ENCODE measurements at places on chromosomes 12 and 14. TPM values are rescaled to one million over a fixed set of nuclear protein-coding genes. Genes with fewer than 3 reads are reported as not detected.

DNA sequence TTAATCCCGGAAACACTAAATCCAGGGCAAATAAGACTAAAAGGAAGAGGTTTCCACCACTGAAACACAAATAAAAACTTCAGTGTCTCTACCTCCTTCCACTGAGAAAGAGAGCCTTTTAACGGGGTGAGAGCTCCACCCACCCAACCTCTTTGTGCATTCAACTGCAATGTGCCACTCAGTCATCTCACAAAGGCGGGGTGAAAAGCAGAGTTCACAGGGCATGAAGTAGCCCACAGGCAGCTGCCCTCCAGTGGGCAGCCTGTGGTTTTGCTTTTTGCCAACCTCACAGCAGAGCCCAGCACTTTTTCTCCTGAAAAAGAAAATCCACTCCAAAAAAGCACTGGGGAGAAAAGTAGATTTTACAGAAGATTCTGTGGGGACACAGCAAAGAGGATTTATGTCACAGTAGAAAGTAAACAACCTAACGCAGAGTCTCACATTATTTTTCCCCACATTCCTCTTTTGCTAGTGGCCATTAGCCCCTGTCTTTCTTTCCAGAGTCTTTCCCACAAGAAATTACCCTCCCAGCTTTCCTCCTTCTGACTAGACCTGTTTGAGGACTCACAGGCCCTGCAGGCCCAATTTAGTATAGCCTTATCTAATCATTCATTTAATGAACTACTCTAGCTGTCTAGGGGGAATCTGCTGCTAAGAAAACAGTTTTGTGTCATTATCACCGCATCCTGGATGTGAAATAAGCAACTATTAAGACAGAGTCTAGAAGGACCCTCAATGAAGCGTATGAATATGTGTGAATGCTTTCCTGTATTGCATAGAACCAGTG lies 753.8 kb upstream of the FOXG1 start:
- no peak for DNase-seq

DNA sequence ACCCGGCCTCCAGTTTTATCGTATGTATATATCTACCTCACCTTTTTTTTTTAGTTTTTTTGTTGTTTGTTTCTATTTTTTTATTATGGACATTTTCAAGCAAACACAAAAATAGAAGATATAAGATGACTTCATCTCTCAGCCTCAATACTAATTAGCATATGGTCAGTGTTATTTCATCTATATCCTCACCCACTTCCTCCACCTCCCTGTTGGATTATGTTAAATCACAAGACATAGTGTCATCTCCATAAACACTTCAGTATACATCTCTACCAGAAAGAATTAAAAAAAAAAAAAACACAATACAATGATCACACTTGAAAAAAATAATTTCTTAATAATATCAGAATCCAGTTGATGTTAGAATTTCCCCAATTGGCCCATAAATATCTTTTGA lies 34.9 kb downstream of the RAB35 start:
- no peak for DNase-seq

ZCCHC8 gene
- total RNA-seq, result 28.2 TPM

GRCh38 chr12:780750-781379 lies 28.5 kb downstream of the WNK1 start:
- no peak for DNase-seq

DNA sequence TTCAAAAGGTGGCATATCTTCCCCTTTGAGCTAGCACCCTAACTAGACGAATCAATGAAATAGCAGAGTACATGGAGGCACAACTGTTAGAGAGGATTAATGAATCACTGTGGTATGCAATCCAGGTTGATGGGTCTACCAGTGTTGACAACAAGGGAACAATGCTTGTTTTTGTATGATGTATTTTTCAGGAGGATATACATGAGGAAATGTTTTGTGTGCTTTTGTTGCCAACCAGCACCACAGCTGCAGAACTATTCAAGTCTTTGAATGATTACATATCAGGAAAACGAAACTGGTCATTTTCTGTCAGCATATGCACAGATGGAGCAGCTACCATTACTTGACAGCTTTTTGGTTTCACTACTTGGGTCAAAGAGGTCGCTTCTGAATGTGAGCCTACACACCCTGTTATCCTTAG lies 142.6 kb downstream of the GPHN start:
- no peak for DNase-seq

KANSL2 gene
- total RNA-seq, result 29.7 TPM

DNA sequence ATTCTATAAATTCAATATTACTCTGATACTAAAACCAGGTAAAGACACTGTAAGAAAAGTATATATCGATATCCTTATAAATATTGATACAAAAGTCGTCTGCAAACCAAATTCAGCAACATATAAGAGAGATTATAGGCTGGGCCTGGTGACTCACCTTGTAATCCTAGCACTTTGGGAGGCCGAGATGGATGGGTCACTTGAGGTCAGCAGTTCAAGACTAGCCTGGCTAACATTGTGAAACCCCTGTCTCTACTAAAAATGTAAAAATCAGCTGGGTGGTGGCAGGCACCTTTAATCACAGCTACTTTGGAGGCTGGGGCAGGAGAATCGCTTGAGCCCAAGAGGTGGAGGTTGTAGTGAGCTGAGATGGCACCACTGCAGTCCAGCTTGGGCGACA lies 13.5 kb upstream of the TUBA1C start:
- no peak for DNase-seq

- no peak for DNase-seq
These were observed 5.1 kb downstream of the GPRC5D start for GRCh38 chr12:12946686-12947355.

SLC5A8 gene
- total RNA-seq, result not detected

GRCh38 chr12:100741084-100741711 lies 53.4 kb upstream of the ANO4 start:
- DNase-seq, result no peak
